ENCODE measurements at places on chromosomes 16 and 17.

GRCh38 chr17:64183815-64184214, 53.9 kb upstream of the ERN1 start:
- peak; percentile 80 for DNase-seq

- no peak for DNase-seq
Observed at GRCh38 chr16:66430214-66430613, 3.1 kb downstream of the BEAN1 start.

- DNase-seq: no peak
Observed at GRCh38 chr17:71313866-71314265, 807.0 kb upstream of the SOX9 start.

- peak; percentile 42 for DNase-seq
Observed at GRCh38 chr16:3101018-3101840, 2.1 kb upstream of the ZSCAN10 start.

DNA sequence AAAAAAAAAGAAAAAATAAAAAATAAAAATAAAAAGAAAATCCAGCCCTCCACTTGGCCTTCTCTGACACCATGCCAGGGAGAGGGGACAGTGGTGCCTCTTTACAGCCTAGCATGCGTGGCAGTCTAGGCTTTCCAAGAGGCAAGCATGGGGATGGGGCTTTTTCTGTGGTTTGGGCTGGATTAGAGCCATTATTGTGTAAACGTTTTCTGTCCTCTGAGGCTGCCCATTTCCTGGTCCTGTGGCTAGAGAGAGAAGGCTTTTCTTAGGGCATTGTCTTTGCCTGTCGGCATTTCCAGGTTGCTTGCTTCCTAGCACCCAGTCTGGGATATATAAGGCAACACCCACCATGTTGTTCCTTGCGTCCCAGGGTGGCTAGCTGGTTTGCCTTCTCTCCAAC, 2.7 kb upstream of the DHRS7B start:
- DNase-seq: no peak

GRCh38 chr17:59355030-59355701, 23.7 kb downstream of the YPEL2 start:
- DNase-seq: no peak

DNA sequence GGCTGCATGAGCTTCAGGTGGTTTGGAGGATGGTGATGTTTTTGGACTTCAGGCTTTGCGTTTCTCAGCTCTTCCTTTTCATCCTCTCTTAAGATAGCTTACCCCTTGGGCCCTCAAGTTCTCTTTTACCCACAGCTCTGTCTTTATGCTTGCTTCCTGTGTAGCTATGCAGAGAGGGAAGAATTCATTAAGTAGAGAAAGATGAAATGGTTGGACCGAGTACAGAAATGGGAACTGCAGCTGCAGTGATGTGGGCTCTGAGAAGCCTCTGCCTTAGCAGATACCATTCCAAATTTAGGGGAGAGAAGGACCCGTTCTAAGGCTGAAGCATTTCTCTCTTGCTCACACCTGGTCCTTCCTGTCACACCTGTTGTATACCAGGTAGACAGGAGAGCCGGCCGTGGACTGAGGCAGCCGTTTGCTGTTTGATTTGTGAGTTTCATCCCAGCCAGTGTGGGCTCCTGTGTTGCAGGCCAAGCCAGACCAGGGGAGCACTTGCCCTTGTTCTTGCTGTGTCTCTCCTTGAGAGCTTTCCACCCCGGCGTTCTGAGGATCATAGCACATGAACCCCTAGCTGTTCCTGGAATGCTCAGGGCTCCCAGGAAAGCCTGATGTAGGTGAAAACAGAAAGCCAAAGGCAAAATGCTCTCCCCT, 392.7 kb downstream of the CPPED1 start:
- DNase-seq: no peak

GRCh38 chr17:57294629-57295501, 38.5 kb downstream of the MSI2 start:
- DNase-seq: peak; percentile 35

DNA sequence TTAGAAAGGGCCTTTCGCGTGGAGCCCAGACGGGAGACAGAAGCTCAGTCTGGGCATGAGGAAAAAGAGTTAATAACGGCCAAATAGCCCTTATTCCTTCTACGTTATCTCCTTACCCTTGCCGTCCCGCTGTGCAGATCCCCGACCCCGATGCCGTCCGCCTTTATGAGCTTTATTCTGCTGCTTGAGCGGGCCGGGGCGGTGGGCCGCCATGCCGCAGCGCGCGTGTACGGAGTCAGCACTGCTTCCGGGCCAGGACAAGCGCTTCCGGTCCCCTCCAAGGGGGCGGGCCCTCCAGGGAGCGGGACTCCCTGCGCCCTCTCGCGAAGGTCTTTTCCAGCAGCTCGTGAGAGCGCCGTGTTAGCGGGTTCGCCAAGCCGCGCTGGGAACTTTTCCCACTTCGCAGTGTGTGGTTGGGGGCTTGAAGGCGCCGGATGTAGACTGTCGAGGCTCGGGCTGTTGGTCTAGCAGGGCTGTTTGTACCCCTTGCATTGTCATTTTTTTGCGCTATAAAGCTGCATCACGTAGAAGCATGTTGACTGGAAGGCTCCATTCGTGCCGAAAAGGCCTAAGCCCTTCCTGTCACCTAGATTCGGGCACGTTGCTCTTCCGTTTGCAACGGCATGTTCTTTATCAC, at the start of gene TSR1:
Gene TSR1 (minus strand): TSS at position 243 of the 637 bp plus-strand sequence. CDS start 30 bp downstream, at position 213.
- DNase-seq: peak; percentile 91

DNA sequence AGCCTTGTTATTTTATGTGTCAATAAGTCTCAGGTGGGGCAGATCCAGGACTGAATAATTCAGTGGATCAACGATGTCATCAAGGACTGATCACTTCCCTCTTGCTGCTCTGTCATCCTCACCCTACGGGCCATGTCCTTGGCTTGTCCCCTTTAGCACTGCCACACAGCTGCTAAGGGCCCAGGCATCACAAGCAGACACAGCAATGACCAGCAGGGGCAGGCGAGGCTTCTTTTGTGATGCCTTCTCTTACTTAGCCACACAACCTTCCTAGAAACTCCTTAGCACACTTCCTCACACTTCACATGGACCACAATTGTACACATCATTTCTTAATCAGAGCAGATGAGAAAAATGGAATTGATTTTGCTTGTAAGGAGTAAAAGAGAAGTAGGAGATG, 356.3 kb upstream of the SOX9 start:
- DNase-seq: peak; percentile 5

DNA sequence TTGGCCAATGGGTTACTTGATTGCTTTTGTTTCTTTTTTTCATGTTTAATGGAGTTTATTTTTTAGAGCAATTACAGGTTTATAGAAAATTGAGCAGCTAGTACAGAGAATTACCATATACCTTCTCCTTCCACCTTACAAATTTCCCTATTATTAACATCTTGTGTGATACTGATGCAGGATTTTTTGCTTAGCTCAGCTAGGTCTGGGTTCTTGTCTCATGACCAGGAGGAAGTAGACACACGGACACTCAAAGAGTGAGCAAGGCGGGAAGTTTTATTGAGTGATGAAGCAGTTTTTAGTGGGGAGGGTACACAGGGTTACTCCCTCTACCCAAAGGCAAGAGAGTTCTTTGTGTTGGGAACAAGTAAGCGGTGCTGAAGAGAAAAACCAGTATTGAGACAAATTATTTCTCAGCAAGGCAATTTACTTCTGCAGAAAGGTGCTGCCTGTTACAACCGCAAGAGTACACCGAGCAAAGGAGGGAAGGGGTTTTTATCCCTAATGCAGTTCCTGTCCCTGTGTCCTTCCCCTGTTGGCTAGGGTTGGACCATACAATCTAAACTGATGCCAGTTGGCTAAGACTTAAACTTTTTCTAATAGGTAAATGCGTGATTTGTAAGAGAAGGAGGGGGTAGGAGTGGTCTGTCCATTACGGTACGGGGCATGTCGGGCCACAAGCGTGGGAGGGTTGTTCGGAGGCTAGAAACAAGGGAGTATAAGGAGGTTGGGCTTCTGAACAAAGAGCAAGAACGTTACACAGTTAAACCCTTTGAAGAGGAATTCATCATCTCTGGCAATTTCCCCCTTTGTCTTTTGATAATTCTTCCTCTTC, 26.9 kb downstream of the SEC14L1 start:
- no peak for DNase-seq

GRCh38 chr16:2172688-2173335, 17.2 kb downstream of the TRAF7 start:
- no peak for DNase-seq

DNA sequence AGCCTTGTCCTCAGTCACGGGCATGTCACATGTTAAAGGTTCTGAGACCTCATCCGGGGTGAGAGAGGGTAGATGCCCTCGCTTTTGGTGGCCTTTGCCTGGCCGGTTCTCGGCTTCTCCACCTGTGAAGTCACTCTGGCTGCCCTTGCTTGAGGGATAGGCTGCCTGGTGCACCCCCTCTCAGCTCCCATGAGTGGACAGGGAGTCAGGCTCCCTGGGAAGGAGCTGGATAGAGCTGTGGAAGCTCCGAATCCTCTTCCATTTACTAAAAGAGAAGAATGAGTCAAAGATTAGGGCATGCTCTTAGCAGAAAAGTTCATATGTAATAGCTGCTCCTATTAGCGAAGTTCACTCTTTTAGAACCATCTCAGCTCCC, 142.0 kb downstream of the IRX3 start:
- DNase-seq: no peak

DNA sequence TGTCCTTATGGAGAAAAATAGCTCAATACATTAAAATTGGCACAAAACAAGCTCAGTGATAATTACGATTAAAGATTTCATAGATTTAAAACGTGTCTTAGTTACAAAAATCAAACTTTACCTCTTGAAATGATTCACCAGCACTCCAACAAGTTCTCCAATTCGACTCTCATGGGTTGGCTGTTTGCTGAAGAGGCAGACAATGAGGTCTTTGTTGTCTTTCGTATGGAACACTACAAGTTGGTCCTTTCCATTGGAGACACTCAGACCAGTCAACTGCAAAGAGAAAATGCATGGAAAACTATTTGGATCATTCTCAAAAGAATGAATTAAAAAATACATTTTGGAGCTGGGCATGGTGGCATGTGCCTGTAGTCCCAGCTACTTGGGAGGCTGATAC, 118.2 kb downstream of the CDK5R1 start:
- no peak for DNase-seq

GRCh38 chr16:31110106-31111034, 2.2 kb downstream of the BCKDK start:
- no peak for DNase-seq

- DNase-seq: peak; percentile 92
Observed at GRCh38 chr17:71409712-71410111, 711.1 kb upstream of the SOX9 start.

DNA sequence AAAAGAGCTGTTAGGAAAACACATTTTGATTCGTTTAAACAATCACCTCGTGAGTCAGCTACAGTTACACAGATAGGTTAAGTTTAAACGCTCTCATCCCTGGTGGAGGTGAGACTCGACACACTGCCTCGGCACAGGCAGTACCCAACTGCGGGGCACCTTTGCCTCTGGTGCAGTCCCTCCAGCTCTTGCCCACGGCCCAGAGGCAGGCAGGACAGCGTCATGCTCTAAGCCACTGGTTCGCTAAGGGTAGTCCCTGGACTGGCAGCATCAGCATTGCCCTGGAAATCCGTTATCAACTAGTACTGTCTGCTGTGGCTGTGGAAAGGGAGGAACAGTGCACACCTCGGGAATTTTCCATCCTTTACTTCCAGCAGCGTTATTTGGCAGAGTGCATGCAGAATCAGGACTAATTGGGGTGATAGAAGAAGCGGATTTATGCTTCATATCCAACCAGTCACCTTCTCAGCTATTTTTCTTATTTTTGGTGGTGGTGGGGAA, 3.7 kb upstream of the PIK3R6 start:
- no peak for DNase-seq

GRCh38 chr17:78774453-78774852, 7.6 kb downstream of the CYTH1 start:
- no peak for DNase-seq

GRCh38 chr17:16915752-16916556, 56.0 kb downstream of the TNFRSF13B start:
- DNase-seq: peak; percentile 54

GRCh38 chr17:67615736-67616135, 102.0 kb upstream of the NOL11 start:
- DNase-seq: no peak

DNA sequence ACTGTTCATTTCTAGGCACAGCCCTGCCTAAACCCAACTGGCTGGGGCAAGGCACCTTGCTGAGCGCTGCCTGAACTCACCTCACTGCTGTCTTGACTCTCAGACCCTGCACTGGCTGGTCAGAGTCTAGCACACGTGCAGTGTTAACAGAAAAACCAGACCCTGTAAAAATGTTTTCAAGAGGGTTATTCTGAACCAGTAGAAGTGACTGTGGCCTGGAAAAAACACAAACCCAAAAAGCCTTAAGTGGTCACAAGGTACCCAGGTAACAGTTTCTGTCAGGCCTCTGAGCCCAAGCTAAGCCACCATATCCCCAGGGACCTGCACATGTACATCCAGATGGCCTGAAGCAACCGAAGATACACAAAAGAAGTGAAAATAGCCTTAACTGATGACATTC, 6.1 kb upstream of the EIF4A3 start:
- no peak for DNase-seq

GRCh38 chr16:46701615-46702014, 12.2 kb downstream of the ORC6 start:
- no peak for DNase-seq

DNA sequence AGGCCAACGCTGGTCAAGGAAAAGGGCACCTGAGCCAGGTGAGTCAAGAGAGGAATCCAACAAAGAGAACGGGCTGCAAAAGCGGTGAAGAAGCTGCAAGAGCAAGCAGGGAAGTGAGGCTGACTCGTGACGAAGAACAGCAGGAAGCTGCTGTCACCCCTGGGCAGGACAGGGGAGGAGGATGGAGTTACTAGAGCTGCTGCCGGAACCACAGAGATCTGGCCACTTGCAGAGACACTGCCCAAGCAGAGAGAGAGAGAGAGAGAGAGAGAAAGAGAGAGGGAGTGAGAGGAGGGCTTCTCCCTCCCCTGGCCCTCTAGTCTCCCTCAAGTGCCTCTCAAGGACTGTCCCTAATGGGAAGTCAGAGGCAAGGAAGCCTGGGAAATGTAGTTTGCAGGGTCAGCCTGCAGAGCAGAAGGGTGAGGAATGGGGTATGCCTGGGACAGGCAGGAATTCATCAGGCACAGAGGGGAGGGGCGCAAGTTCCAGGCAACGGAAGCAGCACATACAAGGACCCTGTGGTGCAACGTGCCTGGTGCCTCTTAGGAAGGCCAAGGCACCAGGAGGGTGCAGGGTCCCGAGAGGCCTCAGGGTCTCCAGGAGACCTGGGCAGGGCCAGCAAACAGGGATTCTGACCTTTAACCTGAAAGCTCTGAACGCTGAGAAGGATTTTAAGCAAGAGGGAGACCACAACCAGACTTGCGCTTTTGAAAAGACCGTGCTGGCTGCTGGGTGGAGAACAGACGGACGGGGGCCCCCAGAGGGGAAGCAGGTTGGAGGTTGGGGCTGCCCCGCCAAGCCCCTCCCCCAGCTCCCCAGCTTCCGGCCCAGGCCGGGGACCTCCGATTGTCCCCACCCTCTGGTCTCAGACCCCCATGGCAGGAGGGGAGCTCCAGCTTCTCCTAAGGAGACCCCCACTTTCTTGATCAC, 45.8 kb upstream of the CIBAR2 start:
- peak; percentile 38 for DNase-seq

GRCh38 chr17:62819511-62820221, 11.6 kb upstream of the MARCHF10 start:
- DNase-seq: peak; percentile 99
